Prostate gland (tissue), 2 donors: ENCODE measurements at places on chromosomes 3 and 15. TPM values are rescaled to one million over a fixed set of nuclear protein-coding genes. Genes with fewer than 3 reads are reported as not detected.

DNA sequence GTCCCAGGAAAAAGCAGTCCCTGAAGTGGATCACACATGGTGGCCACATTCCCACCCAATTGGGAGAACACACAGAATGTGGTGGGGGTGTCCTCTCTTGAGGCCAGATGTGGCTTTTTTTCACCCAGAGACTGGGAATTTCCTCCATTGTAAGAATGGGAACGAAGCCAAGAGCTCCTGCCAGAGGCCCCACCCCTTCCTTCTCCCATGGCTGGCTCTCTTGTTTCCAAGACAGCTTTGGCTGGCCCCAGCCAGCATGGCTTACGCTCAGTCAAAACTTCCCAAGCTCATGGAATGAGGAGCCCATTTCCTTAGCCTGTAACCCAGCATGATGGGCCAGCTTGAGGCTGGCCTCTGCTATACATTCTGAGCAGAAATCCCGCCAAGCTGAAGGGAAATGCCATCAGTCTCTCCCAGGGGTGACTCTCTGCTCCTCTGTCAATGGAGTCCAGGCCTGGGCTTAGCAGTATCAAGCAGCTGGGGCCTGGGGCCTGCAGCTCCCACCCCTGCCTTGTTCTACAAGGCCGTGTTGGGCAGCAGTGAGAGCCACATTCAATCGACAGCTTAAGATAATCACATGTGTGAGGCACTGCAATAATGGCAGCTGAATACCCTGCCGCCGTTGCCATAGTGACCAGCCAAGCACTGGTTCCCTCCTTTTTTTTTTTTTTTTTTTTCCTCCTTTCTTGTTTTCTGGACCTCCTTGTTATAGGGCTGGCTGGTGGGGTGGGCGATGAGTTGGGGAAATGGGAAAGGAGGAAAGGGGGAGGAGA is 142.4 kb downstream of the EPHB1 start:
- no peak for DNase-seq

Gene ZNF710
- 13.6 TPM for total RNA-seq

GRCh38 chr15:57735431-57735830 is 28.9 kb downstream of the POLR2M start:
- no peak for DNase-seq

Gene EAF2
- 37.8 TPM for total RNA-seq

Gene TRPC1
- total RNA-seq, result 8.1 TPM

- DNase-seq, result no peak
Measured at GRCh38 chr3:28212681-28213080, 28.7 kb upstream of the CMC1 start.

GRCh38 chr3:185934767-185935464 is 2.9 kb downstream of the TRA2B start:
- DNase-seq, result no peak

DNA sequence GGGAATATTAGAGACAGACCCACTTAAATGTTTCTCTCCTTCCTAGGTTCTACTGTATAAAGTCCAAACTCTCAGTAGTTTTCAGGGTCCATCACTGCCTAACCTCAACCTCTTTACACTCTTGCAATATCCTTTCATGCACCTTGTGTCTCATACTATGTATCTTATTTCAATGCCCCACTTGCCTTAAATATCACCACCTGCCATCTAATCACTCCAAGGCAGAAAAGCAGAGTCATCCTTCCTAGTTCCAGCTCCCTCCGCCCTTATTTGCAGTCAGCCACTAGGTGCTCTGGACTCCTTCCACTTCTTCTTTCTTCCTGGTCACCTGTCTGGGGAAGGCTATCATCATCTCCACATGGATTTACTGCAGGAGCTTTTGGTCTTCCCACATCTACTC is 322.0 kb downstream of the MFSD1 start:
- no peak for DNase-seq

Gene SUSD5
- 0.77 TPM for total RNA-seq

DNA sequence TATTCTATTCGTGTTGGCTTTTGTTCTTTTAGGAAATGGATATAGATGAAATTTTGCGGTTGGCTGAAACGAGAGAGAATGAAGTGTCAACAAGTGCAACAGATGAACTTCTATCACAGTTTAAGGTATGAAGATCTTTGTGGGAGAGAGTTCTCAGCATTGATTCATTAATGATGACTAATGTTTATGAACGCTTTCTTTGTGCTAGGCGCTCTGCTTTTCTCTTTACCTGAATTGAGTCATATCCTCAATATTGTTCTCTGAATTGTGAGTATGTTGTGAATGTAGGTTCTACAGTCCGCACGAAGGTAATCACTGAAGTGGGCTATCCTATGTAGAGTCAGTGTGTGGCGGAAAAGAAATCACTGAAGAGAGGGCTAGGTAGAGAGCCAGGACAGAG is 81.2 kb downstream of the CHD2 start:
- no peak for DNase-seq

- no peak for DNase-seq
Measured at GRCh38 chr3:24299246-24299805, 195.3 kb downstream of the THRB start.

DNA sequence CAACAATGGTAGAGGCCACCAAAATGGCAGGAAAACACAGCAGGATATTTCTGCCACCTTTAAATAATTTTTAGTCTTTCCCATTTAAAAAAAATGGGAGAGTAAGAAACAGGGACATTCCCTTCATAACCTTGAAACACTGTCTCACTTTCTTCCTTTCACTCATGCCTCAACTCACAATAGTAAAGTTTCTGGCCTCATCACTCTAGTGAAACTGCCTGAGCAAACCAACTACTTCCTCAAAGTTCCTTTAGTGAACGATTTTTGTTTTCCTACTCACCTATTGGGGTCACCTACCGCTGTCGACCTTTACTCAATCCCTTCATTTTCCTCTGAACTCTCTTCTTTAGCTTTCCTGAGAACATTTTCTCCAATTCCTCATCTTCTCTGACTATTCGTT is 33.0 kb downstream of the SHC4 start:
- DNase-seq, result no peak

GRCh38 chr15:77454951-77455350 is 34.3 kb downstream of the HMG20A start:
- no peak for DNase-seq

Gene ERICH6
- 0.09 TPM for total RNA-seq

- no peak for DNase-seq
Measured at GRCh38 chr15:26661748-26662147, 111.1 kb downstream of the GABRB3 start.
